ENCODE measurements at places on chromosomes 13 and 19. TPM values are rescaled to one million over a fixed set of nuclear protein-coding genes. Genes with fewer than 3 reads are reported as not detected.

DNA sequence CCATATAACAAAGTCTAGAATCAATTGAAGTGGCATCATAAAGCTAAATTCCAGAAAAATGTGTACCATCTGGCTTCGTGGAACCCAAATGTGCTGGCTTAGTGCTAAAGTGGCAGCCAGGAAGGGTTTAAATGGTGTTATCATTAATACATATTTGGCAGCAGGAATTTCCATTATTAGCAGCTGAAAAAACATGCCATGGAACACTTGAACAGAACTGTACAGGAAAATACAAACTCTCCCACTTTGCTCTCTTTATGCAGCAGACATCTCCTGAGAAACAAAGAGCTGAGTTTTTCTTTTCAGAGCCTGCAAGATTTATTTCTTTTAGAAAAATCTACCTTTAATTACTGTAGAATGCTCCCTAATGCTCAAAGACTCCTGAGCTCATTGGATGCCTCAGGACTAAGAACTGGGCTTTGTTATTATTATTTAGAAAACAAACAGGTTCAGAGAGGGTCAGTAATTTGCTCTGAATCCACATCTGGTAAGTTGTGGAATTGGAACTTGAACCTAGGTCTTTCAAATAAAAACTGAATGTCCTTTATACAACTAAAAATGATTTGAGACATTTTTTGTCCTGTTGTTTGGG, 179.0 kb downstream of the LACC1 start:
- DNase-seq, result no peak

Gene IGFL3
- total RNA-seq, result 2.1 TPM

DNA sequence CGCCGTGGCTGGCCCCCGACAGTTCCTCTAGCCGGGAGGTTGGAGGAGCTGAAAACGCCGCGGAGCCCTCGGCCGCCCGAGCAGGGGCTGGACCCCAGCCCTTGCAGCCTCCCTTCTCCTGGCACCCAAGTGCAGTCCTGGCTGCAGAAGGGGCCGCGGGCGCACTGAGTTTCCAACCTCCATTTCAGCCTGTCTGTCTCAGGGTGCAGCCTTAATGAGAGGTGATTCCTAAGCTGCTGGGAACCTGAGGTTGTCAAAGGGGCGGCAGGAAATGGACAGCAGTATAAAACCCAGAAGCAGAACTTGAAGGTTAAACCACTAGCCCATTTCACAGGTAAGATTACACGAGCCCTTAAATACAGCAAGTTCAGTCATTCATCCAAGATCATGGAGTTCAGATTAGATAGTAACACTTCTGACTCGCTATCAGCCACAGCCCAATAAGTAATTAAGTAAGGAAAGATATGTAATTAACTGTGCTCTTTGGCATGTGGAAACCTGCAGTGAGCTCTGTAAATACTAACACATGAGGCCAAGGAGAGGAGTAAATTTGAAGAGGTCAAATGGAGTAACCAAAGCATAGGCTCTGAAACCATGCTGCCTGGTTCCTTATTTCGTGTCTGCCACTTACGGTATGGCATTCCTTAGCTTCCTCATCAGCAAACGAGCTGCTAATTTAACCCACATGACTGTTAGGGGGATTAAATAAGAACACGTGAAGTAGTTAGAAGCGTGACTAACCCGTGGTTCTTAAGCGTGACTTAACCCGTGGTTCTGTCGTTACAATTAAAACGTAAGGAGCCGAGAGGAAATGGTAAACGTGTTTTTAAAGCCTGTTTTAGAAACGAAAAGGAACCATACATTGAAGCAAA, 686 bp downstream of the SETDB2 start:
- DNase-seq, result peak; percentile 70

DNA sequence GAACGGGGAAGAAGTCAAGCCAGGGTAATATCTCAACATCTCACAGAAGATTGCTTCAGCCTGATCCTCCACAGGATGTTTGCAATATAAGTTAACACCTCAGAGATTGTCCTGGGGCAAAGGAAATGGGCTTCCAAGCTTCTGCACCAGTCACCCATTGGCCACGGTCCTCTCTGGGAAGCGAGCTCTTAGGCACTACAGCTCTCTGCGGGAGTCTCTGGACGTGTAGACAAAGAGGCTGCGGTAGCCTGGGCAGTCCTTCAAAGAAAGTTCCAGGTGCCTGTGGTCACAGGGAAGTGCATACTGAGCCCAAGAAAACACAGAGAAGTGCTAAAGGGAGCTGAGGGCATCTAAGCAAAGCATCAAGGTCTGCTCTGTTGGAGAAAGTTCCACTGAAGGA, 805.7 kb downstream of the DIAPH3 start:
- no peak for DNase-seq

- no peak for DNase-seq
Measured at GRCh38 chr13:66430269-66430668, 799.9 kb downstream of the PCDH9 start.

- DNase-seq, result no peak
Measured at GRCh38 chr13:74978591-74978990, 503.4 kb downstream of the TBC1D4 start.

Gene NOTCH3
- 17.2 TPM for total RNA-seq

DNA sequence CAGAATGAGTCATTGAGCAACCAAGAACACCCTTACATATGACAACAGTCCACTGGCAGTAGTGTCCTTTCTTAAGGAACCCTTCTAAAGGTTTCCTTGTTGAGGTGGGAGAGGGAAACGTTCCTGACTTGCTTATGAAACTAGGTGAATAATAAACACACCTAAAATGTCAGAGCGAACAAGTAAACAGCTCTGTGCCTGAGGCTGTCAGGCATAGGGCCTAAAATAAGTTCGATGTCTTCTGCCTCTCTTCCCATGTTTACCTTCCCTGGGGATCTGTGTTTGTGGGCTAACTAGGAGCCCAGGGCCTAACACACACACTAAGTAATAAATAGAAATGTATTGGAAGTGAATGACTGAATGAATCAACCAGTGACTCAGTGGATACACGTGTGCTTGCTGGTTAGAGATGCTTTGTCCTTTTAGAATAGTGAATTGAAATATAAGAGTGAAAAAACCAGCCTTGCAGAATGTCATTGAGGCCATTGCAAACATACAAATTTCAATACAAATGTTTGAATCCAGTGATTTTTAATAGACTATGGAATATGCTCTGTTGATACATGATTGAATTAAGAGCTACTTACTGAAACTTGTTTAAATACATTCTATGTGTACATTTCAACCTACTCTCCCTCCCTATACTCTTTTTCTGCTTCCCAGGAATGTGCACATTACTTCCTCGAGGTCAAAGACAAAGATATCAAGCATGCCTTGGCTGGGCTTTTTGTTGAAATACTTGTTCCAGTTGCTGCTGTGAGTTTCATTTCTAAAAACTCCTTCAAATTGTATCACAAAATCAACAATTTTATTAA, 102.9 kb downstream of the FRY start:
- no peak for DNase-seq

Gene SPACA4
- total RNA-seq, result not detected

- DNase-seq, result no peak
Measured at GRCh38 chr19:46911456-46911855, 50.7 kb downstream of the ARHGAP35 start.

- DNase-seq, result no peak
Measured at GRCh38 chr19:47885067-47885463, 1.1 kb downstream of the SULT2A1 start.

- DNase-seq, result no peak
Measured at GRCh38 chr19:7622933-7623685, 6.2 kb downstream of the XAB2 start.

DNA sequence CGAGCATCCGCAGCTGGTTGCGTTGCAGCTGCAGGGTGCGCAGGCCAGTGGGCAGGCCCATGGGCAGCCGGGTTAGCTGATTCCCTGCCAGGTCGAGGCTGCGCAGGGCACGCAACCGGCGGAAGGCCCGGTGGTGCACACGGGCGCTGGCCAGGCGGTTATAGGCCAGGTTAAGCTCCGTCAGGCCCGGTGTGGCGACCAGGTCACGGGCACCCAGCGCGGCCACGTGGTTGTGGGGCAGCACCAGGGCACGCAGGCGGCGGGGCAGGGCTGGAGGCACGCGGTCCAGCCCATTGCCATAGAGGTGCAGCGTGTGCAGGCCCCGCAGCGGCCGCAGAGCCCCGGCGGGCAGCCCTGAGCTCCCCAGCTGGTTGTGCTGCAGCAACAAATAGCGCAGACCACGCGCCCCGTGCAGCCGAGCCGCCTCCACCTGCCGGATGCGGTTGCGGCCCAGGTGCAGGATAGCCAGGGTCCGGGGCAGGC, 5.3 kb downstream of the PODNL1 start:
- no peak for DNase-seq

DNA sequence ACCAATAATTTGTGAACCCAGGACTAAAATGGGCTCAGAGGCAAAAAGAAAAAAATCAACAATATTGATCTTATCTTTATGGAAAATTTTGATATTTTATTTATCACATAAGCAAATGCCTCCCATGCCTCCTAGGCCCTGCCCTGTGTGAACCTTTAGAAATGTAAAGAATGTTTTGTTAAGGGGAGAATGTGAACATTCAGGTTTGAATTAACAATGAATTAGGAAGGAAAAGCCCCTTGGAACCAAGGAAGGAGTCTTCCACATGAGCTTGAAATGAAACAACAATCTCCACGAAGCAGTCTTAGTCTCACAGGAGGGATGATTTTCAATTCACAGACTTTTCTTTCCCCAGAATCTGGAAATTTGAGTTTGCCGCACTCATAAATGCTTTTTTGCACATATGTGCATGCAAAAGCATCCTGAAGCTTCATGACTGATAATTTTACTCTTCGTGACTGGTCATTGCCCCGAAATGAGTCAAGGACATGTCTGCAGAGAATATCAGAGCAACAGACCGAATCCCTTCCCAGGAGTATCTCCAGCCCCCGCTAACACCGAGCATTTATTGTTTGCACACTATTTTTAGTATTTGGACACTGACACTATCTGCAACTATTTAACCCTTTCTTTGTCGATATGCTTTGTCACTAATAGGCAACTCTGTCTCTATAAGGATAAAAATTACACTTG, 135.2 kb downstream of the DCT start:
- no peak for DNase-seq

Gene GARIN5B
- not detected for total RNA-seq

Gene LGI4
- total RNA-seq, result 2.4 TPM

Gene CYSLTR2
- total RNA-seq, result 22.2 TPM

- no peak for DNase-seq
Measured at GRCh38 chr19:2136796-2137195, 14.6 kb downstream of the AP3D1 start.

GRCh38 chr19:28876609-28877123, 336.3 kb downstream of the UQCRFS1 start:
- DNase-seq, result no peak

Gene MCEMP1
- total RNA-seq, result not detected

DNA sequence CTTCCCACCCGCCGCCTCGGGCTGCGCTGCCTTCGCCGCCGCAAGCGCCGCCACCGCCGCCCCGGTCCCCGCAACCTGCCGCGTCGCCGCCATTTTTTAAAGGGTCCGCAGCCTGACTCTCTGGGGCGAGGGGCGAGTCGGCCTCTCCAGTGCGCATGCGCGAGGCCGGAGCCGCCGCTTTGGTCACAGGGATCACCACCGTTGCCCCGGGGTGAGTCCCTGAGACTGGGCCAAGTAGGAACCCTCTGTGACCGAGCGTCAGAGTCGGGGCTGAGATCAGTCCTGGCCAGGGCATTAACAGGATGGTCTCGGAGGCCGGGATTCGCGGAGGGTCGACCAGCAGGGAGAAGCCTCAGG, 42.6 kb downstream of the ZNF146 start:
- DNase-seq, result no peak

Gene CRX
- total RNA-seq, result not detected

GRCh38 chr13:51065372-51066090, 45.5 kb downstream of the C13orf42 start:
- DNase-seq, result no peak

DNA sequence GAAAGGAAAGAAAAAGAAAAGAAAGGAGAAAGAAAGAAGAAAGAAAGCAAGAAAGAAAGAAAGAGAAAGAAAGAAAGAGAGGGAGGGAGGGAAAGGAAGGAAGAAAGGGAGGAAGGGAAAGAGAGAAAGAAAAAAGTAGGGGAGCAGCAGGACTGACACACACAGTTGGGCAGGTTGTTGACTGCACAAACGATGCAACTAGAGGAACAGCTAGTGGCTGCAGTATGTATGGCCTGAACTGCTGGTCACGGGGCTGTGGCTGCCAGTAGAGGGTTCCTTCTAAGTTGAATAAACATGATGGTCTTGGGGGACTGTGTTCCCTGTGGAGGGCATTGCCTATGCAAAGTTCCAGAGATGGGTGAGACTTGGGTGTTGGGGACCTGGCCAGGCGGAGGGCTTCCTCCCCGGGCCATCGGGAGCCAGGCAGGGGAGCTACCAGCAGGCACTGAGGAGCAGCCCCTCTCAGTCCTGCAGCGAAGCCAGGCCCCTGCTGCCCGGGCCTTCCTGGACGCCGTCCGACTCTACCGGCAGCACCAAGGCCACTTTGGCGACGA, 16.7 kb upstream of the COLGALT1 start:
- DNase-seq, result no peak

Gene ZAR1L
- total RNA-seq, result not detected

DNA sequence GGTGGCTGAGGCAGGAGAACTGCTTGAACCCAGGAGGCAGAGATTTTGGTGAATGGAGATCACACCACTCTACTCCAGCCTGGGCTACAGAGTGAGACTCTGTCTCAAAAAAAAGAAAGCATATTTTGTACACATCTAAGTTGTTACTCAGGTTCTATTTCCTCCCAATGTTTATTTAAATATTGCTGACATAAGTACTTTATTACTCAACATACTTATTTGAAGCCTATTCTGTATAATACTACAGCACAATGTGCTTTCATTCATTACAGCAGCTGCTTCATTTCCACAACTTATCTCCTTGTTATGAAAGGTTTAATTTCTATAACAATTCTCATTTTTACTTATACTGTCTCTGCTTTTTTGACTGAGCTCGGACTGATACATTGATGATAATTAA, 495.7 kb downstream of the SLITRK1 start:
- no peak for DNase-seq

Gene TBC1D4
- 17.1 TPM for total RNA-seq

Gene ACP7
- total RNA-seq, result 0.23 TPM
